ENCODE measurements at places on chromosomes 5 and 9.

DNA sequence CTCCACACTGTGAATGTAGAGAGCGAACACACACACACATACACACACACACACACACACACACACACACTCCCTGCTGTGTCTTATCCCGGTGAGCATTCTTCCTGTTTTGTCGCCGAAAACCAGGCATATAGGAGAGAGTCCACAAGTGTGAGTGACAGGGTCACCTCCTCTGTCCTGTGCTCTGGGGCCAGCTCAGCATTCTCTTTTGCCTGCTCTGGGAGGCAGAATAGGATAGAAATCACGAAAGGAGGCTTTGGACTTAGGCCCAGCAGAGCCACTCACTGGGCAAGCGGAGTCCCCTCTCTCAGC is 3.0 kb downstream of the LAMC3 start:
- no peak for DNase-seq

GRCh38 chr9:131754846-131755245 is 15.0 kb upstream of the RAPGEF1 start:
- DNase-seq = no peak

GRCh38 chr9:81292056-81292805 is 397.1 kb downstream of the TLE1 start:
- DNase-seq = no peak

- no peak for DNase-seq
Observed at GRCh38 chr9:79581388-79581787, 9.6 kb downstream of the TLE4 start.

Data from activated T-helper 1 cell treated with anti-CD3 and anti-CD28 coated beads, Interleukin-2, amount 50 U/mL, for 16 hours (primary cell).